ENCODE measurements at places on chromosomes 4 and X.
A peak's percentile ranks its signal among the peaks of the same experiment; 100 is the strongest.

GRCh38 chr4:144565527-144566195 lies 80.3 kb upstream of the HHIP start:
- DNase-seq, result no peak

DNA sequence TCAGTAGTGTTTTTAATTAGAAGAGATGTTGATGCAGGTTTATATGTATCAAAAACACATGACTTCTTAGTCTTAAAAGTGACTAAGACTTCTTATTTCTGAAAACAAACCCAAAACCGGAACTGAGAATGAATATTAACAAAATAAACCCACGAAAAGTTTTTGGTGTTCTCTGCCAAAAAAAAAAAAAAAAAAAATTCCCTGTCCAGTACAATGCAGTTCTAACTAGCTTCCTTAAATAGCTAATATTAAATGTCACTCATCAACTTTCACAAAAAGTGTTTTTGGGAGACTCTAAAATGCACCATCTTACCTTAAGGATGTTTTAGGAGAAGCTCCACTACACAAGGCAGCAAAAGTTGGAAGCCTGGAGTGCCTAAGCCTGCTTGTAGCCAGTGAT lies 2.0 kb downstream of the ANKRD37 start:
- DNase-seq, result no peak

DNA sequence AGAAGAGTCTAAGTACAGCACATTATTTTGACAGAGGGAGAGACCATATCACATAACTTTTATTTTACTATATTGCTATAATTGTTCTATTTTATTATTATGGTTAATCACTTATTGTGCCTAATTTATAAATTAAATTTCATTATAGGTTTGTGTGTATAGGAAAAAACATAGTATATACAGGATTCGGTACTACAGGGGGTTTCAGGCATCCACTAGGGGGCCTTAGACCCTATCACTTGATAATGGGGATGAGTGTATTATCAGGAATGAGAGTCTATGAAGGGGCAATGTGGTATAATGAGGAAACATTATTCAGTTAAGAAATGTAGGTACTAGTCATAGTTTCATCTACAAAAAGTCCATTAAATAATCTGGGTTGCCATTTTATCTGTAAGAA lies 833.1 kb downstream of the C4orf33 start:
- no peak for DNase-seq

DNA sequence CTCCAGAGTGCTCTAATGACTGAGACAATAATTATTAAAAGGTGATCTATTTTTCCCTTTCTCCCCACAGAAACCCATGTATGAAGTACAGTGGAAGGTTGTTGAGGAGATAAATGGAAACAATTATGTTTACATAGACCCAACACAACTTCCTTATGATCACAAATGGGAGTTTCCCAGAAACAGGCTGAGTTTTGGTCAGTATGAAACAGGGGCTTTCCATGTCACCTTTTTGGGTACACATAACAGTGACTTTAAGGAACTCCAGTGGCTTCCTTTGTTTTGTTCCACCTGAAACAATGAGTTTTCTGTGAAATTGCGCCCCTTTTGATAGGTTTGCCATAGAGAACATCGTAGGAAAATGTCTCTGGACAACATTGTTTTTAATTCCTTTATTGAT lies 69.6 kb downstream of the KIT start:
- DNase-seq, result no peak

DNA sequence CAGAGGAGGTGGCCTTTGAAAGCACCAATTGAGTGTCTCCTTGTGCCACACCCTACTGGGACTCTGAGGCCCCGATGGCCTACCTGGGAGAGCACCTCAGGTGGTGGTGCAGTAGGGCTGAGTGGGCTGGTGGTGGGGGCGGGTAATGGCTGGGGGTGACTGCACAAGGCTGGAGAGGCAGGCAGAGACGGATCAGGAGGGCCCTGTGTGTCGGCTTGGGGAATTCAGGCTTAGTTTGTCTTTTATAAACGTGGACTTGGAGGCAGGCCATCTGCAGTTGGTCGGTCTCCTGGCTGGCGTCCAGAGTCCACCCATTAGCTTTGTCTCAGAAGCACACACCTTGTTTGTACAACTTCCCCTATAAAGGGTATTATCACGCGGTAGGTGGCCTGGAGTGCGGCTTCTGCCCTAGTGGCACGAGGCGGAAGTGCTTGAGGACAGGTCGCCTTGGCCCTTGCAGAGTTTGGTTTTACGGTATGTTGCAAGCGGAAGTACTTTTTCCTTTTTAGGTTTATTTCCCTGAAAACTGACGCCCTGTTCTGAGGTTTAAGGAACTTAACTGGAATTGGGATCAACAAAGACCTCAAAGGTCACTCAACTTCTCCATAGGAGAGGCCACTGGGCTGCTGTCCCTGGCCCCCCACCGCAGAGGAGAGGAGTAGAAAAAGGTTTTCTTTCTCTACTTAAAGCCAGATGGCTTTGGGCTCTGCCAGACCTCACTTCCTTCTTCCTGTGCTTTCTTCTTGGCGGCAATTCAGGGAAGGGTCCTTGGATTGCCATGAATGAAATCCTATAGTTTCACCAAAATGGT lies 8.0 kb downstream of the TBC1D14 start:
- no peak for DNase-seq

DNA sequence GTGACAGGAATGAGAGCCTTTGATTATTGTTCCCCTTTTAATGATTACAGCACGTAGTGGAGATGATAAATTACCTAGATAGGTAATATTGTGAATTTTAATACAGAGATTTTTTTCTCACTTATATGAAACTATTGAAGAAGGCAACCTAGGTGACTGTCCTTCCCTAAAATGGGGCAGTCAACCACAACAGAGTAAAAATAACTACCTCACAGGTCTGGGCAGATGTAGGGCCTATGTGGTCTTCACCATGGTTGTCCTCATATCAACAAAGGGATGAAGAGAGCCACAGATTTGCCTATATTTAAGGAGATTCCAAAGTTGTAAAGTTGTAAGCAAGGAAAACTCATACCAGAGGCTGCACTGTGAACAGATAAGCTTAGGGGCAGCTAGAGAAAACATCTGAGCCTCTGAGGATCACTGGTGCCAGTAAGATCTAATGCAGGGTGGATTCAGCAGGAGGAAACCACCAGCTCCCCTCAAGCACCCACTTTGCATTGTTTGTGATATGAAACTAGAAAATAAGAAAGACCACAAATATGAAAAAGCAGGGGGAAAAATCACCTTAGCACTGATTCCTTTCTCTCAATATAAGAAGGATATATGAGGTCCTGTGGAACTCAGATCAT lies 547.9 kb upstream of the GALNTL6 start:
- no peak for DNase-seq

DNA sequence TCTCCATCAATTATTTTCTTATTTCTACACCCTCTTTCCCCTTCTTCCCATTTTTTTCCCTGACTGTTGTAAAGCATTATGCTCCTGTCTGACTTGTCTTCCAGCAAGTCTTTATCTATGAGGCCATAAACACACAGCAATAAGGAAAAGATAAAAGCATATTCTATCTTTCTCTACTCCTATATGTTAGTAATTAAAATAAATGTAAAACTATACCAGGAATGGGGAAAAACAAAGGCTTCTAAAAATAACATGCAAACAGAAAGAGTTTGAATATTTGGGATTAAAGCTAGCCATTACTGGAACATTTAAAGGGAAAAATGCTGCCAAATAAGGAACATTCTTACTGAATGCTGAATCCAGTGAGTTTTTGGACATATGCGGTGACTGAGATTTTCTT lies 471.7 kb upstream of the HS3ST1 start:
- DNase-seq, result no peak

- DNase-seq, result no peak
Observed at GRCh38 chr4:145786830-145787229, 106.9 kb downstream of the C4orf51 start.

DNA sequence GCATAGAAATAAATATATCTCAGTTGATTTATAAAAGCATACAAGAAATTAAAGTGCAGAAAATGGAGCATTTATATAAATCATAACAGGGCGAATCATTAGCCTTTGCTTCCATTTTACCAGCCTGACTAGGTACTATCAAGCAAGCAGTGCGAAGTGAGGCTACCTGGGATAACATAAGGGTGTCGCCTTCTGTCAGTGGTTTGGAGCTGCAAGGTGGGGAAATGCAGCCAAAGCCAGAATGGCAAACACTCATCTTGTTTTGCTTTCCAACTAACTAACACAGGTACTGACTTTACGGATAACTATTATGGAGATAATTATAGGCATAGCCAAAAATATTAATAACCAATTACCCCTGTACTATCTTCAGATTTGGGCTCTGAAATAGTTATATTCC lies 1459.8 kb downstream of the RAPGEF2 start:
- DNase-seq, result no peak

GRCh38 chr4:88803600-88804096 lies 106.0 kb upstream of the NAP1L5 start:
- DNase-seq, result peak; percentile 87

GRCh38 chr4:24794051-24794450 lies 1.3 kb upstream of the SOD3 start:
- no peak for DNase-seq

DNA sequence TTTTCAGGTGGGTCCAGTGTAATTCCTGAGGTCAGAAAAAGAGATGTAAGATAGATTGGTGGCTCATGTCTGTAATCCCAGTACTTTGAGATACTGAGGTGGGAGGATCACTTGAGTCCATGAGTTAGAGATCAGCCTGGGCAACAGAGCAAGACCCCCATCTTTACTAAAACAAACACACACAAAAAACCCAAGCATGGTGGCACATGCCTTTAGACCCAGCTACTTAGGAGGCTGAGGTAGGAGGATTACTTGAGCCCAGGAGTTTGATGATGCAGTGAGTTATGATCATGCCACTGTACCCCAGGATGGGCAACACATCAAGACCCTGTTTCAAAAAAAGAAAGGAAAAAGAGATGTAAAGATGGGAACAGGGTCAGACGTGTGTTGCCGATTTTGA lies 857.4 kb upstream of the NDST4 start:
- no peak for DNase-seq

GRCh38 chr4:61500883-61501282 lies 300.8 kb downstream of the ADGRL3 start:
- no peak for DNase-seq

GRCh38 chr4:11480683-11481082 lies 52.0 kb upstream of the HS3ST1 start:
- no peak for DNase-seq

DNA sequence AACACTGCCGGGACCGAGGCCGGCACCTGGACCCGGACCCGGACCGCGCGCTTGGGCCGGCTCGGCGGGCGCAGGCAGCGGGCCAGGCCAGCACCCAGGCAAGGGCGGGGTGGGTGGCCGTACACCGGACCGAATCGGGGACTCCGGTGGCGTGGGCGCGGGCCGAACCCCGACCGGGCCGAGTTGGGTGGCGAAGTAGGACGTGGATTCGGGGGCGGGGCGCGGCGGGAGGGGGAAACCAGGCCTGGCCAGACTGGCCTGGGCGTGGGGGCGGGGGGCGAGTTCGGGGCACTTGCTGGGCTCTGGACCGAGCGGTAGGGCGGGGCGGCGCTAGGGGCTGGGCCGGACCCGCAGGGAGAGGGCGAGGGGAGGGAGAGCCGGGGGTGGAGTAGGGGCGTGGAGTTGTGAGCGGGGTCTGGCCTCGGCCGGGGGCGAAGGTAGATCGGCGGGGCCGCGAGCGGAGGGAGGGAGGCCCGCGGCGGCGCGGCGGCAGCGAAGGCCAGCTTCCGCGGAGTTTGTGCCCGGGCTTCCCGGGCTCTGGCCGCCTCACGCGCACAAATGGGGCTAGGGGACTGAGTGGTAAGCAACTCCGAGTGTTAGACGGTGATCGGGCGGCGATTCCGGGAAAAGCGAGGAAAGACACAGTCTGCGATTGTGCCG lies 1.8 kb upstream of the BCORL1 start:
- no peak for DNase-seq

DNA sequence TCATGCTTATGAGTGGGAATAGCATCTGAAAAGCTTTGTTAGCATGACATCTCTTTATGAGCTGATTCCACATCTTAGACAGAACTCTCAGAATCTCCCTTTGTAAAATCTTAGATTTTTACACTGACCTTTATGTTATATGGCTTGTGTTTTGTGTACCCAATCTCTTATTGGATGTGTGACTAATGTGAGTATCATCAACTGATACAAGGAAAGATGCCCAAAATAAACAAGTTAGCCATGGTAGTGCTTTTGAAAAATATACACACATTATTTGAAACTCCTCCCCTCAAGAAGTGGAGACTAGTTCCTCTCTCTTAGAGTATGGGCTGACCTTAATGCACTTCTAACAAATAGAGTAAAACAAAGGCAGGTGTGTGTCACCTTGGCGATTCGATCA lies 160.1 kb upstream of the NRK start:
- DNase-seq, result no peak

DNA sequence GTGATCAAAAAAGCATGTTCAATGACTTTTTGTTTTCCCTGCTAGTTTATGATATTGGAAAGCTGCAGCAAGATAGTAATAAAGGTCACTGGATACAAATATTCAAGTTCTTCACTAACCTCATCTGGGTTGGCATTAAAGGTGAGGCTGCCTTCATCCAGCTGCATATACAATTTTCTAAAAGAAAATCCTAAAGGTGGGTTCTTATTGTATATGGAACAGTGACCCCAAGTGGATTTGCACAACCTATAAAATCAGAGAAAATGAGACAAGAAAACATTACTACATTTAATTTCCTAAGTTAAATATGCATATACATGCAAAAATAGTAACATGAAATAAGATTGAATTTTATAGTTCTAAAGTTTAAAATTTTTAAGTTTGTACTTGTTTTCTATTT lies 23.9 kb downstream of the FBXO8 start:
- no peak for DNase-seq

GRCh38 chr4:90146306-90146705 lies 19.1 kb downstream of the CCSER1 start:
- DNase-seq, result no peak

- no peak for DNase-seq
Observed at GRCh38 chrX:10242026-10242425, 85.3 kb downstream of the CLCN4 start.

DNA sequence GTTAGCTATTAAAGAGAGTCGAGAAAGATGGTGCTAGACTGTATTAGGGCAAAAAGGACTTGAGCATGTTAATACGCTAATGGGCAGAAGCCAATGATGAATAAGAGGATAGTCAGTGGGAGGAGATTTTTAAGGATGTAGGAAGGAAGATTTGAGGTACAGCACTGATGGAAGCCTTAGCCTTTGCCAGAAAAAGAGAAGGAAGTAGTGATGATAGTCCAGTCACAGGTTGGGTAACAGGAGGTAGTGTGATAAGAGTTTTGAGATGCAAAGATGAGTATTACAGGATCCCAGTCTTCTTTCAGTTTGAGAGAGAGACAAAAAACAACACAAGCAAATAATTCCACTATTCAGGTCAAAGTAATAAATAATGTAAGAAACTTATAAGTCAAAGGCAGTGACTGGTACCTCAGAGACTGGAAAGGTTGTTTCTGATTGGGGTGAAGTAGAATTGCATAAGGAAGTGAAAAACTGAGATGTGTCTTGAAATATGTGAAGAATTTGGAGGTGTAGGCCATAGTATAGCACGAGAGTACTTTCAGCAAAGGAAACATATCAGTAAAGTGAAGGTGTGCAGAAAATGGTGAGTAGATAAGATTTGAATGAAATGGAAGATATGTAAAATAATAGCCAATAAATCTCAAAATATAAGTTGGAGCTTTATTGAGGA lies 22.1 kb upstream of the NDNF start:
- DNase-seq, result no peak

GRCh38 chrX:107683124-107683895 lies 55.0 kb downstream of the PRPS1 start:
- DNase-seq, result no peak
